ENCODE measurements at places on chromosomes 11 and 22.
A peak's percentile ranks its signal among the peaks of the same experiment; 100 is the strongest.

- no peak for DNase-seq
Measured at GRCh38 chr11:69361048-69361447, 67.1 kb downstream of the MYEOV start.

GRCh38 chr11:73729594-73730206 lies 31.2 kb downstream of the RAB6A start:
- no peak for DNase-seq

- DNase-seq = no peak
Measured at GRCh38 chr11:40104941-40105550, 1354.4 kb downstream of the LRRC4C start.

DNA sequence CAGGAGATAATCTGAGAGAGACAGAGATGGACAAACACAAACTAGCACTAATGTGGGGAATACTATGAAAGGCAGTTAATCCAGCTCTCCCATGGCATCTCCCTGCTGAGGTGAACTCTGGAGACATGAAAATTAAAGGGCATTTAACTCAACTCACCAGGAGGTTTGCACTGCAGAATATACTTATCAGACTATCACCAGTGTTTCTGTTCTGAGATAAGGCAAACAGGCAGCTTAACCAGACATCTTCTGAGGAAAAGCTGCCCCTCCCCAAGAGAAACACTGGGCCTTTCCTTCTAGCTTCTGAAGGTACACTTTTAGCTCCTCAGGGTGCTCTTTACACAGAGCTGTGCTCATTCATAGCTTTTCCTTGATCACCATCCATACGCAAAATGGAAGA lies 85.5 kb downstream of the AMBRA1 start:
- DNase-seq = no peak

- no peak for DNase-seq
Measured at GRCh38 chr11:102617466-102618008, 7.6 kb downstream of the MMP20 start.

- DNase-seq = no peak
Measured at GRCh38 chr22:44247923-44248892, 64.5 kb downstream of the SHISAL1 start.

DNA sequence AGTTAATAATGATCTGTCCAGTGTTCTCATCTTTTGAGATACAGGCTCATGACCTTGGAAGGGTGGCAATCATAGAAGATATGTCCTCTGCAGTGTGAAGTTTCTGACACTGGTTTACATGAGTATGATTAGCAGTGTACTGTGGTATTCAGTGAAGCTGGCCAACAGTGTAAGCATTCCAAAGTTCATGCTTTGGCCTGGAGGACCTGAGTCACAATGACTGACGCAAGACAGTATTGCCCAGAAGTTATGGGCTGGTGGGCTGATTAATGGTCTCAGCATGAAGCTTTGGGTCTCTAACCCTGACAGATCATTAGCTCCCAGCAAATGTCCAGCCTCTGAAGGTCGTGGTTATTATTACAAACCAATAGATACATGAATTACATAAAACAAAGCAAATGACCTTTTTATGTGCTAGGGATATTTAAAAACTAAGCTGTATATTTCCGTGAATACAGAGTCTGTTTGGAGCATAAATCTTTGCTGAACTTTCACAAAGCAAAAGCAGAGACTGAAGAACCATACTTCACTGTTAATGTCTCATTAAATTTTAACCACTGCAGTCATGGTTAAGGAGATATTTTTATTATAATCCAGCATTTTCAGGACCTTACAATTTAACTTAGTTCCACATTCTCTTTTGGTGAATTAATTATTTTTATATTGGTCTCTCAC lies 28.3 kb upstream of the USP47 start:
- DNase-seq = no peak

DNA sequence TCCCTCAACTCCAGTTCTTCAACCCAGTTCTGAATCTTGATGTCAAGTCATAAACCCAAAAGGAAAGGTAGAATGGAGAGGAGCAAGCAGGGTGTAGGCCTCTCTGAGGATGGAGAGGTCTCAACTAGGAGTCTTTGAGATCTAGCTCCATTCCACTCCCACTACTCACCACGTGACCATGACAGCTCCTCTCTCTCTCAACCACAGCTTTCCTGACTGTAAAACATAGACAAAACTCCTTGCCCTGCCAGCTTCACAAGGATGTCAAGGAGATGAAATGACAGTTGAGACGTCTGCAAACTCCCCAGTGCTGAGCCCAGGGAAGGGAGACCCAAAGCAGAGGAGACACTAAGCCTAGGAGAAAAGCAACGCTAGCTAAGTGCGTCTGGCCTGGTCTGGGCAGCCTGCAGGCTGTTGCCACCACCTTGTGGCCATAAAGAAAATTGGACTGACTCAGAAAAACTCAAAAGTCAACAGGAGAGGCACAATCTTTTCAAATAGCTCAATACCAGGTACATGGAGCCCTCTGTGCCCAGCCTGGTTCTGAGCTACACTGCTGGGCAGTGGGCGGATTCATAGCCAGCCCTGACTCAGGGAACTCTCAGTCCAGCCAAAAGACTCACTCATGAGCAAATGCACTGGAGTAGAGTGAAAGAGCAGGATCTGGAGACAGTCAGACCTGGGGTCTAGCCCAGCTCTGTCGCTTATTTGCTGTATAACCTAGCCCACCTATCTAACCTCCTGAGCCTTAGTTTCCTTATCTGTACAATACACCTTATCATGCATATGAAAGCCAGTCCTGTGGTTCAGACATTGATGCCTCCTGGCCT lies 3.4 kb downstream of the CLPB start:
- peak; percentile 19 for DNase-seq

- DNase-seq = no peak
Measured at GRCh38 chr11:56522008-56522407, 21.0 kb downstream of the OR5M11 start.

DNA sequence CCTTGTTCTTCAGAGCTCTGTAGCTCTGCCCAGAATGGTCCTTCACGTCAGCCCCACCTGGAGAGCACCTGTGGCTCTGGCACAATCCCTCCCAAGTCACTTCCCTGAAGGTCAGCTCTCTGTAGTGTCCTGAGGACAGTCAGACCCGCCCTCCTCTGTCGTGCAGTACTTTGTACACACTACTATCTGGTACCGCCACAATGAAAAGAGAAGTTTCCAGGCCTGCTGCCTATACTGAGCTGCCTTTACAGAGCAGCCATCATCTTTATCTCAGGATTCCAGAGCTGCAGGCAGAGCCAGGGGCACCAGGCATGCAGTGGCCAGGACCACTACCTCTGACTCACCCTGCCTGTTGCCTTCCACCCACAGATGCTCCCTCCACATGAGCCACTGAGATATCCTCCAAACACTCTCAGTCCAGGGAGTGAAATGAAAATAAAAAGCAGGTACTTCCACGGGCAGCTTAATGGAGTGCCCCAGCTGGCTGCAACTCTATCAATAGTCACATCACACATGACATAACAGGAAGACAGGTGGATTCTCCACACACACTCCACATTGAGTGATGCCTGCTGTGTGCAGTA lies 7.3 kb downstream of the PACSIN2 start:
- no peak for DNase-seq

DNA sequence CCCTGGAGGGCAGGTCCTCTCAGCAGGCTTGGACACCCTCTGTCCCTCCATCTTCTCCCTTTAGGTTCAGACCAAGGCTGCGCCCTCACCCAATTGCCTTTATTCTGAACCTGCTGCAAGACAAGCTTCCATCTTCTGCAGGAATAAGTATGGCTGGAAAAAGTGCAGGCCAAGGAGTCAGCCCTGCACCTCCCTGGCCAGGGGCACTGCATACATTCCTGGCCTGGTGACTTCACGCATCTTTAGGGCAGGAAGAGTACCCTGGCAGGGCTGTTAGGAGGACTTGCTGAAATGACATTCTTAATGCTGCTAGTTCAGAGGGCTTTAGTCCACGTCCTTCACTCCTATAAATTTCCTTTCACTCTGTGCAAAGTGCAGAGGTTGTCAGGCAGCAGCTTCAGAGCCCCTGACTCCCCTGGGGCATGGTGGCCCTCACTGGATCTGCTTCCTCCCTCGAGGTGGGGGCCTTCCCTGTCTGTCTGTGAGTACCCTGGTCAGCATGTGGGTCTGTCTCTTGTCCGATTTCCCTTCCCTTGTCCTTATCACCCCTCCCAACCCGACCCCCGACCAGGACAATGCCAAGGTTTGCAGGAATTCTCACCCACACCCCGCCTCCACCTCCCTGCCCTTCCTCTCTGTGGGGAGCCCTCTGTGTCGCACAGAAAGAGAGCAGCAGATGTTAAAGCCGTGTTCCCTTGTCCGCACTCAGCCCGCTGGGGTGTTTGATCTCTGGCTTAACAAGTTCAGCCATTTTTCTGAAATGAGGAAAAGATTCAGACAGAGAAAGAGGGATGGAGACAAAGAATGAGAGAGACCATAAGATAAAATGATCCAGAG lies 124.5 kb upstream of the SYT13 start:
- no peak for DNase-seq

- no peak for DNase-seq
Measured at GRCh38 chr22:49150801-49151221, 676.9 kb downstream of the BRD1 start.

GRCh38 chr22:44309647-44310046 lies 3.1 kb downstream of the SHISAL1 start:
- DNase-seq = no peak

GRCh38 chr11:102119997-102120396 lies 9.8 kb downstream of the YAP1 start:
- DNase-seq = no peak

DNA sequence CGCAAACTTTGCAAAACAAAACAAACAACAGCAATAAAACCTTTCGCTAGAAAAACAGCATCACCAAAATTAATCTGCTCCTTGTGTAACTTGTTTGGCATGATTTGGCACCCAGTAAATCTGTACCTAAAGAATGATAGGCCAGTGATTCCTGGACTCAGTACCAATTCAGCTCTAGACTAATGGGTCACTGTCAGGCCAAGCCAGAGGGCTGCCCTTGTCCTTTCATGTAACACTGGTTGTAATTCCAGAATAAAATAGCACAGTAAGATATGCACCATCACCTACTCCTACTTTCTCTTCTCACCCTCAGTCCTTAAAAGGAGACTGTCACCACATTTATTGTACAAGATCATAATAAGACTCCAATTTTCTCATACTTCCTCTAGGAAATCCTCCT lies 341.6 kb upstream of the PITPNB start:
- DNase-seq = no peak

GRCh38 chr11:16891964-16892363 lies 122.2 kb downstream of the PLEKHA7 start:
- DNase-seq = no peak

DNA sequence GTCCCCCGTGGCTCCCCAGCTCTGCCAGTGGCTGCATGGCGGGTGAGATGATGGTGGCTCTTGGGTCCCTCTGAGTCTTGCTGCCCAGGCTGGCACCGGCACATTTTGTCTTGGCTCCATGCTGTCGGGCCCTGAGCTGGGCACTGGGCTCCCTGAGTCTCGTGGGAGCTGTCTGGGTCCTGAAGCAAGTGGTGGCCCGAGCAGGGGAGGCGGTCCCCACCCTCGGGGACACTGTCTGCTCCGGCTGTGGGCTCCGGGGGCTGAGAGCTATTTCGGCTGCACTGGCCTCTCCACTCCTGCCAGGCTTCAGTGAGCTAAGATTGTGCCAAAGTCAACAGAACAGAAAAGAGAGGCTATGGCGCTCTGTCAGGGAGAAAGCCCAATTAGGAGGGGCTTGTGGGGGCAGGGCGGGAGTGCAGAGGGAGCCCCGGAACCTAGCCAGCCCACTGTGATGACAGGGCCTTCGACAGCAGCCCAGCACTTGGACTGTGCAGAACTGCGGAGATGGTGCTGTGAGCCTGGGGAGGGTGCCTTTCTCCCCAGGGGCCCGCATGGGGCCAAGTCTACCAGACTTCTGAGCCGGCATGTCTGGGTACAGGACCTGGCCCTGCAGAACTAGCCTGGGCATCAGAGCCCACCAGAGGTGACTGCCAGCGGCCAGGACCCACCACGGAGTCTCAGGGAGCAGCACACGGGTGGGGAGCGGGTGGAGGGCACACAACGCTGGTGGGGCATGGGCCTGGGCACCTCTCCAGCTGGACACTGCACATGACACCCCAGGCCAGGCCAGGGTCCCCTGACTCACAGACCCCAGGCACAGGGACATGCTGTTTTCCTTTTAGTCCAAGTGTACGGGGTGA lies 38.0 kb downstream of the RTN4R start:
- no peak for DNase-seq

DNA sequence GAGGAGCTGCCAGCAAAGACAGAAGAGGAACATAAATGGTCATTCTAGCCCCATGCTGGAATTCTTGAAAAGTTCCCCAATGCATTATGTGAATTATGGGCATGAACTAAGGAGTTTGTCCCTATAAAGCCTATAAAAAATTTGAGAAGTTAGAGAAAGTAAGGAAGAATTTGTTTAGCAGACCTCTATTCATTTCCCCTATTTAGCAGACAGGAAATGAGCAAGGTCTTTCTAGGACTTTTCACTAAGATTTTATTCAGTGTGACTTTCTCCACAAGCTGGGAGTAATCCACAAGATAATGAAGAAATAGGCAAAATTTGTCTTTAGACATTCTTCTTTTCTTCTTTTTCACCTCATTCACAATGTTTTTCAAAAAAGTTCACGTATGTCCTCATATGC lies 20.0 kb downstream of the PRRG4 start:
- DNase-seq = no peak
